ENCODE measurements at places on chromosomes 4 and X.

DNA sequence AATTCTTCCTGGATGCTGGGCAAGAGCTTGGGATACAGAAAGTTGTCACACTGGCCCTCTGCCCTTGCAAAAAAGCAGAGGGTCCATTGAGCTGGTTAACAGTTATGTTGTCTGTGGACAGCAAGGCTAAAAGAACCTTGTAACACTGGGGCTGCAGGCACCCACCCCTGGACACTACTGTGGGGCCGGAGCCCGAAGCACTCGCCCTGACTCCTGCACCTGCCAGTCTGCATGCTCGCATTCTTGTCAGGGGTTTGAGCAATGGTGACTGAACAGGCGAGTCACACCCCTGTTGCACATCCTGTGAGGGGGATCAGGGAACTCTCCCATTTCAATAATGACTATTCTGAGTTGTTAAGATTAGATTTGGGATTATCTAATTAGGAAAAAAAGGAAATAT lies 23.6 kb downstream of the ADH4 start:
- DNase-seq: no peak

GRCh38 chrX:22603060-22603459 lies 330.3 kb downstream of the CBLL2 start:
- DNase-seq: no peak

- peak; percentile 60 for DNase-seq
These were observed 123.2 kb upstream of the FAM9C start for GRCh38 chrX:13167481-13168231.

DNA sequence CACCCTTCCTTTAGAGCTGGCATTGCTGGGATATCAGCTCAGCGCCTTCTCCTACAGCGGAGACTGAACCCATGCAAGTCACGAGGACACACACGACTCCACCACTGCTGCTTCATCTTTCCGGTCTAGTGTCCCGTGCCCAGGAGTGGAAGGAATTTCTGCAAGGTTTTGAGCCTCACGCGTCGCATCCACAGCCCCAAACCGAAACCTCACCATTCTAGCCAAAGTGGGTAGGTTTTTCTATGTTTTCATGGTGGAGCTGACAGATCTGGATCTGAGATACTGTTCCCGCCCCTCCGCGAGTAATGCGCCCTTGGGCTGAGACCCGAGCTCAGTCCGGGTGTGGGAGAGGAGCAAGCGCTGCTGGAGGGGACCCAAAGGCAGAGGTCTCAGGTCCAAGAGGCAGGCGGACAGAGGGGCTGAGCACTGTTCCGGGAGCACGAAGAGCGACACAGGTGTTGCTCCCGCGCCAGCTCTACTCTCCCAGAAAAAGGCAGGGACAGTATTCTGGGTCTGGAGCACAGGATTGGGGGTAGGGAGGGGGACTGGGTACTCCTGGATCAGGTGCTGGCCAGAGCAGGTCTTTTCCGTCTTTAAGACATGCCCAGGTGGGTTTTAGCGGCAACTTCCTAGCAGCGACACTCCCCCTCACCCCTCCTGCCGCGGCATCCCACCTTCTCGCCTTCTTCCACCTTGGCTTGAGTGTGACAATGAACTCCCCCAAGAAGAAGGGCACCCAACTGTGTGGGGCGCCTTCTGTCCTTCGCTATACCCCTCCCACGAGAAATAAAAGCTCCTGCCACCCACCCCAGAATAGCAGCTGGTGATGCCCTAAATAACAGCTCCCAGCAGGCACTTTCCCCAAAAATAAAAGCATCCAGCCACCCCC lies 1.8 kb downstream of the EPHA5 start:
- DNase-seq: peak; percentile 41

Measured in choroid plexus epithelial cell (primary cell).